Aorta (tissue), 5 donors: ENCODE measurements at places on chromosomes 7 and 10. TPM values are rescaled to one million over a fixed set of nuclear protein-coding genes. Genes with fewer than 3 reads are reported as not detected.
A peak's percentile ranks its signal among the peaks of the same experiment; 100 is the strongest.

FAM24A gene
- not detected for total RNA-seq

KCNH2 gene
- total RNA-seq: 0.65 TPM

RPA3 gene
- 15.4 TPM for total RNA-seq

ADCK2 gene
- 15.8 TPM for total RNA-seq

MNX1 gene
- total RNA-seq: not detected

TAS2R5 gene
- 1.7 TPM for total RNA-seq

GIMAP5 gene
- total RNA-seq: 18.8 TPM

GDF10 gene
- total RNA-seq: 3.8 TPM

CHST3 gene
- 30.5 TPM for total RNA-seq

DNA sequence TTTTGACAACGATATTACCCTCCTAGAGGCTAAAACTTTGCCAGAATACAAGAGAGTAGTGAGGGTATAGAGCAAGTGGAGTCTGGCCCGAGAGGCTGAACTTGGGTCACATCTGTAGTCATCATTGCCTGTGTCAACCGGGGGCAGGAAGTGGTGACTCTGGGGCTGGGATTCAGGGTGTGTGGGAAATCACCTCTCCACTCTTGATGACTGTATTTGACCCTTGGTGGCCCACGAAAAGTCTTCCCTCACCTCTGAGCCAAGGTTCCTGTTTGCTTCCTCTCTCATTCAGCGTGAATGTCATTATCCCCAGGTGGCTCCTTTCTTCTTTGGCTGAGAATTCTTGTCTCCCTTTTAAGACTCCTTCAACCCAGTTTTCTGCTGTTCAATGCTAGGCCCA, 240.4 kb downstream of the ABCA13 start:
- DNase-seq: no peak
- no peaks in the 10 kb centered on the region for H3K27me3 ChIP-seq
- H3K27ac ChIP-seq: no peak overlapping the region
- H3K36me3 ChIP-seq: no peaks in the 10 kb centered on the region
- no peak overlapping the region for H3K4me3 ChIP-seq
- no peaks in the 10 kb centered on the region for H3K4me1 ChIP-seq

- DNase-seq: no peak
- H3K27me3 ChIP-seq: no peaks in the 10 kb centered on the region
- H3K36me3 ChIP-seq: no peaks in the 10 kb centered on the region
- no peak overlapping the region for H3K27ac ChIP-seq
- H3K4me1 ChIP-seq: no peaks in the 10 kb centered on the region
Measured at GRCh38 chr10:121071901-121072300, 220.7 kb downstream of the WDR11 start.

GRCh38 chr10:3682745-3683144, 102.3 kb downstream of the KLF6 start:
- H3K27ac ChIP-seq: no peak overlapping the region
- H3K36me3 ChIP-seq: no peaks in the 10 kb centered on the region
- no peak for DNase-seq
- H3K27me3 ChIP-seq: no peaks in the 10 kb centered on the region

GRCh38 chr10:59287587-59288255, 74.6 kb downstream of the FAM13C start:
- no peak overlapping the region for H3K4me3 ChIP-seq
- H3K27me3 ChIP-seq: no peaks in the 10 kb centered on the region
- H3K36me3 ChIP-seq: peaks cover 1% of the 10 kb centered on the region
- no peak overlapping the region for H3K27ac ChIP-seq
- DNase-seq: no peak
- no peaks in the 10 kb centered on the region for H3K4me1 ChIP-seq

- no peak for DNase-seq
- no peak overlapping the region for H3K4me3 ChIP-seq
- no peaks in the 10 kb centered on the region for H3K36me3 ChIP-seq
- H3K4me1 ChIP-seq: peaks cover 5% of the 10 kb centered on the region
Measured at GRCh38 chr10:51983481-51983880, 284.1 kb upstream of the CSTF2T start.

GRCh38 chr10:75600833-75601232, 169.4 kb downstream of the LRMDA start:
- H3K36me3 ChIP-seq: no peaks in the 10 kb centered on the region
- no peak overlapping the region for H3K4me3 ChIP-seq
- DNase-seq: no peak
- no peaks in the 10 kb centered on the region for H3K27me3 ChIP-seq
- H3K4me1 ChIP-seq: peaks cover 3% of the 10 kb centered on the region

GRCh38 chr7:138958391-138958956, 22.7 kb downstream of the KIAA1549 start:
- no peak overlapping the region for H3K27ac ChIP-seq
- no peaks in the 10 kb centered on the region for H3K27me3 ChIP-seq
- H3K4me3 ChIP-seq: no peak overlapping the region
- H3K36me3 ChIP-seq: no peaks in the 10 kb centered on the region
- H3K4me1 ChIP-seq: no peaks in the 10 kb centered on the region

DNA sequence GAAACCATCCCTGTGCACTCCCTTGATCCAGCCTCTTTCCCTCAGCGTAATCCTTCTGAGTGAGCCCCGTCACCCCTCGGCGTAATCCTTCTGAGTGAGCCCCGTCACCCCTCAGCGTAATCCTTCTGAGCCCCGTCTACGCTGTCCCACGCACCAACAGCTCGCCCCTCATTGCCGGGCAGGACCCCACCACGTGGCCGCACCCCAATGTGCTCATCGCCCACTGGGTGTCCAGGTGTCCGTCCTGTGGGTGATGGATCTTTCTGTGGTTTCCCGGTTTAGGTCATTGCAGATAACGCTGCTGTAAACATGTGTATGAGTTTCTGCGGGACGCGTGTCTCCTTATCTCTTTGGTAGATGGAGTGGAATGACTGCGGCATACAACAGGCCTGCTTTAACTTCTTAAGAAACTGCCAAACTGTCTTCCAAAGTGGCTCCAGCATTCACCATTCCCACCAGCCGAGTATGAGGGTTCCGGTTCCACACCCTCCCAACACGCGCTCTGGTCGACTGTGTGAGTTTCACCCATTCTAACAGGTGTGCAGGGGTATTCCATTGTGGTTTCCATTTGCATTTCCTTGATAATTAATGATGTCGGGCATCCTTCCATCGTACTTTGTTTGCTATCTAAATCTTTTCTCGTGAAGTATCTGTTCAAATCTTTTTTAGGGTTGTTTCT, 42.1 kb upstream of the NKX6-2 start:
- peak; percentile 12 for DNase-seq
- H3K27ac ChIP-seq: no peak overlapping the region
- no peaks in the 10 kb centered on the region for H3K4me1 ChIP-seq
- no peaks in the 10 kb centered on the region for H3K27me3 ChIP-seq
- no peak overlapping the region for H3K4me3 ChIP-seq

- no peak overlapping the region for H3K27ac ChIP-seq
- H3K4me3 ChIP-seq: no peak overlapping the region
- no peaks in the 10 kb centered on the region for H3K4me1 ChIP-seq
- no peak for DNase-seq
Measured at GRCh38 chr10:122786269-122786668, 59.4 kb downstream of the CUZD1 start.

GRCh38 chr7:2934984-2935740, 91.1 kb upstream of the GNA12 start:
- no peaks in the 10 kb centered on the region for H3K27me3 ChIP-seq
- no peak overlapping the region for H3K4me3 ChIP-seq
- H3K36me3 ChIP-seq: no peaks in the 10 kb centered on the region
- no peaks in the 10 kb centered on the region for H3K4me1 ChIP-seq
- DNase-seq: peak; percentile 65
- no peak overlapping the region for H3K27ac ChIP-seq

DNA sequence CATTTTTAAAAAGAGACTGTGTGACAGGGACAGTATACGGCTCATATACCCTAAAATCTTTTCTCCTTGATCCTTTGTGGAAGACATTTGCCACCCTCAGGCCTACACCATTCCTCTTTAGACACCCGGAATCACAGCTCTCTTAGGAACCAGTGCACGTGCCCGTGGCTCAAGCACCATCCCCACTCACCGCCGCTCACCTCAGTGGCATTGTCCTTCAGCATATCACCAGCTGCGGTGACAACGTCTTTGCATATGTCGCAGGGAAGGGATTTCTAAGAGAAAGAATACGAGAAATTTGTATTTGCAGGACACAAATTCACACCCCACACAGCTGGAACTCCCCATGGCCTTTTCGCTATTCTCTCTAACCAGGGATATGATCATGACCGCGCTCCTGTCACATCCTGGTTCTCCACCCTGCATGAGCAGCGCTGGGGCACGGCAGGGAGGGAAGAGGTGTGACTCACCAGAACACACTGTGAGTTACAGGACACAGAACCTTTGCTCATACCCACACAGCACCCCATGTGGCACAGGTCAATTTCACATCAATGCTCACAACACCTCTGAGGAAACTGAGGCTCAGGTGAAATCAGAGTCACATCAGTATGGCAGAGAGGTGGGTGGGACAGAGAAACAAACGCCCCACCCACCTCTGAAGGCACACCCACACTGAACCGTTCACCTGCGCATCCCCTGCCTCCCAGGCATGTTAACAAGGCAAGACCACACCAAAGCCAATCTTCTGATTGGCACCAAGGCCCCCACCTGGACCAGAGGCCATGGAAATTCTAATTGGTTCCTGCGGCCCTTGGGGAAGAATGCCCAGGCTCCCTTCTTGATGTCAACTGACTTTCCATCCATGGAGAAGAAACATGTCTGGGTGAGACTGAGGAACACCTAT, 19.2 kb downstream of the PSAP start:
- no peaks in the 10 kb centered on the region for H3K4me1 ChIP-seq
- no peak overlapping the region for H3K27ac ChIP-seq
- H3K27me3 ChIP-seq: no peaks in the 10 kb centered on the region
- DNase-seq: no peak
- H3K36me3 ChIP-seq: peaks cover 2% of the 10 kb centered on the region

DNA sequence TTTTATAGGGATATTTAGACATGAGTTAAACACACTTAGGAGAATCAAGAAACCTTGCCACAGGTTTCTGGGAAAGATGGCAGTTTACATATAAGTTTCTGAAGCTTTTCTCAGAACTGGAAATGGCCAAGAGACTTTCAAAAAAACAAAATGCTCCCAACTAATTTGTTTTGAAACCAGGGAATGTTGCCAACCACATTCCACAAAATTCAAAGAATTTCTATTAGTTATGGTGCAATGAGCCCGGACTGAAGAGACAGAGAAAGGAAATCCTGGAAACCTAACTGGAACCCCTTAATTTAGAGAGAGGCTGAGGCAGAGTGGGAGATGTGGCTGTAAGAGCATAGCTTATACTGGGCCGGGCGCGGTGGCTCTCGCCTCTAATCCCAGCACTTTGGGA, 128.5 kb downstream of the PTEN start:
- no peak overlapping the region for H3K4me3 ChIP-seq
- H3K27ac ChIP-seq: no peak overlapping the region
- no peaks in the 10 kb centered on the region for H3K4me1 ChIP-seq
- DNase-seq: no peak

DNA sequence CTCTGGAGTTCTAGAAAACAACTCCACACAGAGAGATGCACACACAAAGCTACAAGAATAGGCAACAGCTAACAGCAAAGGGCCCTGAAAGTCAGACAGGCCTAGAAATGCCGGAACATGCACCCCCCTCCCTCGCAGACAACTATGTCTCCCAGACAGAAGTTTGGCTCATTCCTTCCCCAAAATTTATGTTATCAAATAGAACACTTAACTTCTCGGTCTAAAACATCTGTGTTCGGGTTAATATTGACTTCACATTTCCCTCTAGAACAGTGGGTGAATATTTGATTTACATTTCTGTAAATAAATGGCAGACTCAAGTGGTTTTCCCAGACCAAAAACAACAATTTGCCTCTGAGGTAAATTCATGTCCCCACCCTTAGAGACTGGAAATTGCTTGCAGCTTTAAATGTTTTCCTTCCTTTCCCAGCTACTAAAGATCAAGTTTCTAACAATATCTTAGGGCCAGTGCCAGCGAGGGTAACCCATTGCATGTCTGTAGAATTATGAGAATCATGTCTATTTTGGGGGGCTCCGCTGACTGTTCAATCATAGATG, 92.5 kb upstream of the INHBA start:
- DNase-seq: no peak
- H3K4me3 ChIP-seq: no peak overlapping the region
- H3K36me3 ChIP-seq: no peaks in the 10 kb centered on the region
- H3K27me3 ChIP-seq: no peaks in the 10 kb centered on the region
- H3K27ac ChIP-seq: no peak overlapping the region
- peaks cover 4% of the 10 kb centered on the region for H3K4me1 ChIP-seq

DNA sequence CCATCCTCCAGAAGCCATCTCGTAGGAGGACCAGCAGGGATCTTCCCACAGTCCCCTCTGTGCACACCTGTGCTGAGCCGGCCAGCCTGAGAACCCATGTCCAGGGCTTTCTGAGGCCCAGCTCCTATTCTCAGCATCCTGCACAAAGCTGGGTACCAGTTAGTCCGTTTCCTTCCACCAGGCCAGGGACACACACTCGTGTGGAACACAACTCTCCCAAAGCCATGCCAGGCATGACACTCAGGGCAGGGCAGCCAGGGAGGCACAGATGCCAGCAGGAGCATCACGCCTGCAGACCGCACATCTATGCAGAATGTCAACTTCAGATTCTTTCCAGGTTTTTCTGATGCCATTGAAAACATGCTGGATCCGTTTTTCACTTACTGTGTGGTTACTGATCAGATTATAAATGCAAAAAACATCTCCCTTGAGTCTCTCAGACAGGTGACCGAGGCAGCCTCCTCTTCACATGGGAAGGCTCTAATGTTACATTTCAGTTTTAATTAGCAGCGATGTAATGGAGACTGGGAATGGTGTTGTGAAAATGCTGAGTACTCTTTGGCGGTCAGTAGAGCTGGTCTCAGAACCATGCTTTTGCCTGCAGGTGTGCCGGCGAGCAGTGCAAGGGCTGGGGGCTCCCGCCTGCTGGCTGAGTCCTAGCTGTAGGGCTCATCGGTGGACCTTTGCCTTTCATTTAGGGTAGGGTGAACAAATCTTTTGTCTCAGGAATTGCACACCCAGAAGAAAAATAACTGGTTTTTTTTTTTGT, 3.3 kb upstream of the SUN1 start:
- no peak overlapping the region for H3K27ac ChIP-seq
- no peak for DNase-seq
- peaks cover 8% of the 10 kb centered on the region for H3K4me1 ChIP-seq
- H3K4me3 ChIP-seq: no peak overlapping the region
- H3K36me3 ChIP-seq: no peaks in the 10 kb centered on the region
- no peaks in the 10 kb centered on the region for H3K27me3 ChIP-seq

DNA sequence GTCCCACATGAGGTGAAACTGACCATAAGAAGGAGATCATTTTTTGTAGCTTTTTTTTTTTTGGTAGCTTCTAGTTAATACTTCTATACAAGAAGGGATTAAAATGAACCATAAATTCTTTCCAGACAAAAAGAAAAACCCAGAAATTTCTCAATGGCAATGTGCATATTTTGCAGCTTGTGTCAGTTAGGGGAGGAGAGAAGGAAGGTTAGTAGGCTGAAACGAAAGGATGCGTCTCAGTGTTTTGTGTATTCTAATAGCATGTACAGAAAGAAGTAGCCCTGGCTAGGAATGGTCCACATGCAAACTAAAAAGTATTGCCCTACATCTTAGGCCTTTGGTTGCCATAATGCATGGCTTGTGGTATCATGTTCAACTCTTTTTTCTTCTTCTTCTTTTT, 90.6 kb downstream of the CACNB2 start:
- no peaks in the 10 kb centered on the region for H3K4me1 ChIP-seq
- H3K27me3 ChIP-seq: no peaks in the 10 kb centered on the region
- no peak overlapping the region for H3K27ac ChIP-seq
- no peak overlapping the region for H3K4me3 ChIP-seq
- no peaks in the 10 kb centered on the region for H3K36me3 ChIP-seq
